ENCODE measurements at places on chromosomes 2 and 18. TPM values are rescaled to one million over a fixed set of nuclear protein-coding genes. Genes with fewer than 3 reads are reported as not detected.
A peak's percentile ranks its signal among the peaks of the same experiment; 100 is the strongest.

SERPINB3 gene
- not detected for total RNA-seq

FEV gene
- total RNA-seq, result not detected

NCK2 gene
- total RNA-seq, result 32.9 TPM

CNGA3 gene
- total RNA-seq, result not detected

GRCh38 chr2:26387189-26387588 is 14.5 kb upstream of the DRC1 start:
- no peak for DNase-seq

DNA sequence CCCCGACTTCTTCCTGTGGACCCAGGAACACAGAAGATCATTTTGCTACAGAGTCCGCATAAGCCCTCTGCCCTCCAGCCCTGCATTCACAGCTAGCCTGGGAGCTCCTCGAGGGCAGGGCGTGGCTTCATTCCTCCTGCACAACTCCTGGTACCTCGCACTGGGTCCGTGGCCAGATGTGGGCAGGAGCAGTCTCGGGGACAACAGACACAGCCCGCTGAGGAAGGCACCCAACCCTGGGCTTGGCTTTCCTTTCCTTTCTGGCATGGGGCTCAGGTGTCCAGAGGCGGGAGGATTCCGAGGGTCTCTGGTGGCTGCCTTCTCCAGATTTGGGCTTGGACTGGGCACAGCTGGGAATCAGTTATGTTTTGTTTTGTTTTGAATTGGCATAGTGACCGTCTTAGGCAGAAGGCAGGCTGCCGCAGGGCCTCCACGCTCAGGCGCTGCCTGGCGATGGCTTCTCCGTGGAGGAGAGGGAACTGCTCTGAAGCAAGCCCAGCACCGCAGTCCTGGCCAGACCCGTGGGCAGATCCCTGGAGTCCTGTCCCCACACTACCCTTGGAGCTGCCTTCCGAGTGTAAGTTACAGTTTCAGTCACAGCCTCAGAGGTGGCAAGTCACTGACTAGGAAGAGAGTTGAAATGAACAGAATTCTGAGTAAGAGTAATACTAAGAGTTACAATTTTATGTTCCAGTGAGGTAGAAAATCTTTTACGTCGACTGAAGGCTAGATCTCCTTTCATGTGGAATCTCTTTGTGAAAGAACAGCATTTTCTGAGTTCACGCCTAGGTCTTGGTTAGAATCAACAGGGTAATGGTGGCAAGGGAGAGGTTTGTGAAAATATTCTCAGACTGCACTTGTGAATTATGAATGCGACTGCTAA is 47.9 kb downstream of the LDLRAD4 start:
- peak; percentile 80 for DNase-seq

DNA sequence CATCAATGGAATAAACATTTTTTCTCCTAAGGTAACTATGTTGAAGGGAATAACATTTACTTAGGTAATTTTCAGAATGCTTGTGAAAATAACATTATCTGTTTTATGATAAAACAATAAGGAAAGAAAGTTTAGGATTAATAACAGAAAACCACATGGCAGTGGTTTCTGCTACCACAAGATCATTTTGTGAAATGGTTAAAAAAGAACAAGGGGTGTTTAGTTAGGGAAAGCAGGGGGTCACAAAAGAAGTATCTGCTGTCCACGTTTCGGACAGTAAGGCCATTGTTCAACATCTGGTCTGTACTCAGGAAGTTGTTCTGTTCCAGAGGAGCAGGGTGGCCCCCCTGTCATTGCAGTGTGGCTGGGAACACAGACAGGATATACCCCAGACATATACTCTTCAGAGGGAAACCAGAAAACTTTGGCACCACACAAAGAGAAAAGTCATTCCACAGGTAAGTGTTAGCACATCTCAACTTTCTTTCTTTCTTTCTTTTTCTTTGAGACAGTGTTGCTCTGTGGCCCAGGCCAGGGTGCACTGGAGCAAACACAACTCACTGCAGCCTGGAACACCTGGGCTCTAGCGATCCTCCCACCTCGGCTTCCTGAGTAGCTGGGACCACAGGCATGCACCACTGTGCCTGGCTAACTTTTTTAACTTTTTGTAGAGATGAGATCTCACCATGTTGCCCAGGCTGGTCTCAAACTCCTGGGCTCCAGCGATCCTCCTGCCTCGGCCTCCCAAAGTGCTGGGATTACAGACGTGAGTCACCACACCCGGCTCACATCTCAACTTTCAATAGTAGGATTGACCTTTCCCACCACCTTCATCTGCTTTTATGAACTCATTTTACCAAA is 14.8 kb upstream of the ARL5A start:
- no peak for DNase-seq

Measured in Right ventricle myocardium inferior (tissue), 1 donor.